Effector CD8-positive, alpha-beta T cell (primary cell): ENCODE measurements at places on chromosomes 6 and 20.
A peak's percentile ranks its signal among the peaks of the same experiment; 100 is the strongest.

- no peak for DNase-seq
These were observed 90.4 kb downstream of the RCAN2 start for GRCh38 chr6:46400898-46401297.

- no peak for DNase-seq
These were observed 13.8 kb upstream of the RNF8 start for GRCh38 chr6:37339741-37340638.

DNA sequence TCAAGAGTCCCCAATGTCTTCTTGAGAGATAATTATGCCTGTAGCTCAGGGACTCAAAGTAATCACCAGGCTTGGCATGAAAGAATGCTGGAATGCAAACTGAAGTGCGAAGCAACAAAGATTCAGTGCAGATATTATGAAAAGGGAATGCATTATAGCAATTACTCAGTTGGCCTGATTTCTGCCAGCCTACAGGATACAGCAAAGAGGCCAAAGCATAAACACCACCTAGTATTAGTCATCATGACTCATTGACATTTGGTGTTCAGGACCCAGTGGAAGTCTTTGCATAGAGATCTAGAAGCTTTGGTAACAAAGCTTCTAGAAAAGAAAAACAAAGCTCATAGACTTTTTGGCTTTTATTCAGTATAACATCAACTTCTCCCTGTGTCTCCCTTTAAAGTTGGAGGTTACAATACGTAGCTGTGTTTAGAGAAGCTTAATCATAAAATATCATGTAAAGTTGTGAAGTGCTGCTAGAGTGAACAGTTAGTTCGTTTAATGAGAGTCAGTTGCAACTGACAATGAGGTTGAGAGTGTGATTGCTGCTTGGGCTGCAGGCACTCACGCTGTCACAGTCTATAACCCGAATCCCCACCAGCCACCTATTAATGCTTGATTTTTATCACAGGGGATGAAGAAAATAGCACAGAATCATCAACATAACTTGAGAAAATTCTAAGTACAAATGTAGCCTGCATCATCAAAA is 932.7 kb downstream of the TFAP2A start:
- DNase-seq = no peak

- no peak for DNase-seq
These were observed 352.1 kb upstream of the SOX4 start for GRCh38 chr6:21241231-21242130.

DNA sequence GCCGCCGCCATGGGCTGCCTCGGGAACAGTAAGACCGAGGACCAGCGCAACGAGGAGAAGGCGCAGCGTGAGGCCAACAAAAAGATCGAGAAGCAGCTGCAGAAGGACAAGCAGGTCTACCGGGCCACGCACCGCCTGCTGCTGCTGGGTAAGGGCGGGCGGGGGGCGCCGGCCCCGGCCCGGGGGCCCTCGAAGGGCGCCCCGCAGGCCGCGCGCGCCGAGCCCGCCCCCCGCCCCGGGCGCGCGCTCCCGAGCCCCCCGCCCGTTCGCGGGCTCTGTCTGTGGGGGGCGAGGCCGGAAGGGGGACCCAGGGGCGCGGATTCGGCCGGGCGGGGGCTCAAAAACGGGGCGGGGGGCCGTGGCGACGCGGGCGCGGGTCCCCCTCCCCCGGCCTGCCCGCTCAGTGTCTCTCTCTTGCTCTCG is 39.2 kb downstream of the GNAS start:
- DNase-seq = peak; percentile 27

GRCh38 chr20:1041845-1042390 is 39.8 kb upstream of the RSPO4 start:
- no peak for DNase-seq

- no peak for DNase-seq
These were observed 211.0 kb downstream of the WDR27 start for GRCh38 chr6:169490830-169491229.

- no peak for DNase-seq
These were observed 3.9 kb downstream of the RAB22A start for GRCh38 chr20:58313396-58313795.

DNA sequence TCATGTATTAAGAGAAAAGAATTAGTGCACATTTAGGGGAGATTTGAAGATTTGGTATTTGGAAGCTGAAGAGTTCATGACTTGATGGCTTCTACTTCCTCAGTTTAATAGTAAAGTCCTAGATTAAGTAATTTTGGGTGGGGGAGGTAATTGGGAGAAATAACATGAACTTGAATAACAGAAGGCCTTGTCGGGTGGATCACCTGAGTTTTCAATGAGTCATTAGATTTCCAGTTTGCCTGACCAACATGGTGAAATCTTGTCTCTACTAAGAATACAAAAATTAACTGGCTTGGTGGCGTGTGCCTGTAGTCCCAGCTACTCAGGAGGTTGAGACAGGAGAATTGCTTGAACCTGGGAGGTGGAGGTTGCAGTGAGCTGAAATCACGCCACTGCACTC is 181.0 kb downstream of the GJA1 start:
- no peak for DNase-seq

DNA sequence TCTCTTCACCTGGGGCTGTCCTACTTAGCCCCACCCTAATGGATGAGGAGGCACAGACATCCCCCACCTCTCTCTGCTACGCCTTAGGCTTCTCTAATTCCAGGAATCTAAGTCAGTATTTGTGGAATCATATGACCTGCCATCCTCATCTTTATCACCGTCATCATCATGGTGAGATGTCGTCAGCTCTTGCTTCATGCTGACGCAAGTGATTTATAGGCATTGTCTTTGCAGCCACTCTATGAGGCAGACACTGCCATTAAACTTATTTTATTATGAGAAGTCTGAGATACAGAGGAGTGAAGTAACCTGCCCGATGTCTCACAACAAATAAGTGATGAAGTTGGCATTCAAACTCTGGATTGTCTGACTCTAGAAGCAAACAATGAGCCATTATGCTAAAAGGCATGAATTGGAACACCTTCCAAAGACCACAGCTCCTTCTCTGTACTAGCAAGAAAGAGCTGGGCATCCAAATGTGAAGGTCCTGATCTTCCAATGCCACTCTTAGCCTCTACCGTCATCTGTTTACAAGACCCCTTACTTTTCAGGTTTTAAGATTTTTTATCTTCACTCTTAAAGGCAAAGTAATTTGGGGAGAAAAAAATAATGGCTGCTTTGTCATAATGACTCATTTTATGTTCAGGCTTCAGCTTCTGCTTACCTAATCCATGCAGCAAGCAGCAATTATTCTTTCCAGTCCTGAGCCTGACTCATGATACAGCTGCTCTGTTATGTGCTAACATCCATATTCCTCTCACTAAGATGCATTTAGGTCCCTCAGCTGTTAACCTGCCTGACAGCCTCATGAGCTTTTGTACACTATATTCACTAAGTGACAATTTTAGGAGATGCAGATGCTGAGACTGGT is 113.7 kb upstream of the BCLAF1 start:
- DNase-seq = no peak

DNA sequence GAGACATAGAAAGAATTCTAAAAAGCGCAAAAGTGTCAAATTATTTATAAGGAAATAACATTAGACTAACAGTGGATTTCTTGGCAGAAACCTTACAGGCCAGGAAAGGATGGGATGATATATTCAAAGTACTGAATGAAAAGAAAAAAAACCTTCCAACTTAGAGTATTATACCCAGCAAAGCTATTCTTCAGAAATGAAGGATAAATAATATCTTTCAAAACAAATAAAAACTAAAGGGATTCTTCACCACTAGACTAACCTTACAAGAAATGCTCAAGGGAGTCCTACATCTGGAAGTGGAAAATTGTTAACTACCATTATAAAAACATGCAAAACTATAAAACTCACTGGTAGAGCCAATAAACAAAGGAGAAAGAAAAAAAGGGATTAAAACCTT is 65.8 kb downstream of the SLC22A2 start:
- DNase-seq = no peak

DNA sequence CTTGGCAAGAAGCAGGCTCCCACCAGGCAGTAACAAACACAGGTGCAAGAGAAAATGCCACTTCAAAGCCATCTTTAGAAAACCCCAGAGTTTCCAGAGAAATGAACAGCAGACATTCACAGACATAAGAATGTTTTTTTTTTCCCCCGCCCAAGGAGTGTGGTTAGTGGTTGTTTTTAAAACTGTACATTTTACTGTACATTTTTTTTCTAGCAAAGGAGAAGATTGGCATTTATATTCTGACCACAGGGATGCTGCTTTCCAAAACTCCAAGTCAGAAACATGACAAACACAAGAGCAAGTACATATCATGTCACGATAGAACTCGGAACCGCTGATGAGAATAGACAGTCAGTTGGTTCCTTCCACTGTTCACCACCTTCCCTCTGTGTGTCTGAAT is 197.9 kb downstream of the LRFN2 start:
- no peak for DNase-seq

DNA sequence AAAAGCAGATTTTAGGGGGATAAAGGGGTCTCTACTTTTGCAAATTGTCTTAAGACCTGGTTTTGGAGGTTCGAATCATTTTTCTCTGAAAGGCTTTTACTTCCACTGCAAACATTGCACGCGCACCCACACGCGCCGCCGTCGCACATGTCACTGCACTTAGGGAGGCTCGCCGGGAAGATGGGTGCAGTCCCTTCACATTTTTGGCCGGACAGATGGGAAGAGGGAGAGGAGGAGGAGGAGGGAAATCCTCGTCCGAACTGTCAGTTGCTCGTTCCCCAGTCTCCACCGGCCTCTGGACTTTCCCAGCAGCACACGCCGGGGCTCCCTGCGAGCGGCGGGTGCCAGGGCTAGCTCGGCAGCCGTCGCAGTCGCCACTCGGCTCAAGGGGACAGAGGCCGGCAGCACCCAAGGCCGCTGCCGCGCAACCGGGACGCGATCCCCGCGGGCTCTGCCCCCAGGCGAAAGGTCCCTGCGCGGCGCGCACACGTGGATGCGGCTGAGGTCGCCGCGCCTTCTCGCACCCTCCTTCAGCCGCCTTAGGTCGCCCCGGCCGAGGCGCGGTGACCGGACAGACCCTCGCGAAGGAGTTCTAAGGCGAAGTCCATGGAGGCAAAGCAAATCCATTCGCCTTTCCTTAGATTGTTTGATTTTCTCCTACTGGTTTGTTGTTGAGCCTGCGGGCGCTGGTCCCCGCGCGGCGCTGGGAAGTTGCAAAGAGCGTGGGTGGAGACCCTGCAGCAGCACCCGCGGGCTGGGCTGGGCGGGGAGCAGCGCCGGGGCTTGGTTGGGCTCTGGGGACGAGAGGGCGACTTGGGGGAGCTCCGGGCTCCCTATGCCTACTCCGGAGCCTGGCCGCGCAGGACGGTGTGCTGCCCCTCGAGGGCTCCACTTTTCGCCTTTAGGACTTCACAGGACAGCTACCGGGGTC is 1.2 kb downstream of the MYB start:
- DNase-seq = peak; percentile 38

DNA sequence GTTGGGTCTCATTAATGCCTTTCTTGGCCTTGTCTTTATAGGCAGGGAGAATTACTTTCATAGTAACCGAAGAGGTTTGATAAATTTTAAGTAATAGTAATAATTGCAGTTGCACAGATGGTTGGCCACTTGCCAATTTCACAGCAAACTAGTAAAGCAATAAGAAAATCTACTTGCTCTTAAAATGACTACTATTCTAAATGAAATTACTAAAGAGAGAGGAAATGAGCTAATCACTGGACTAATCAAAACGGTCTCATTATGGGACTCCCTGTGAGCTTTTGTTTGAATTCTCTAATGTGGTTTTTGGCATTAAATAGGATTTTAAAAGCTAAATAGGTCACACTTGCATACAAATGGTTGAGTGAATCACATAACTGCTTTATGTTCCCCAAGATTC is 227.4 kb upstream of the PLN start:
- no peak for DNase-seq

DNA sequence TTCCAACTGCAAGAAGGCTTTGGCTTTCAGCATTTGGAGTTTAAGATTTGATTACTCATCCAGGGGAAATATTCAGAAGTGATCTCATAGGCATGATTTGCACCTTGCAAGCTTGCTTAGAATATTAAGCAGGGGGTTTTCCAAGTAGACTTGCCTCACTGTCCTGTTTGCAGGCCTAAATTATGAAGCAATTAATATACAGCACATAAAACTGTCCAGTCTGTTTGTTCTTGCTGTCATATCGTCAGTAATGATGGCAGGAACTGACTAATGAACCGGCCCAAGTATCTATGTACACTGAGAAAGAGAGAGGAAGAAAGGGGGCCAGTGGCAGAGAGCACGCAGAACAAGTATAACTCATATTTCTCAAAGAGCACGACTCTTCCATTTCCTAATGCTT is 212.5 kb upstream of the SUPT3H start:
- no peak for DNase-seq

DNA sequence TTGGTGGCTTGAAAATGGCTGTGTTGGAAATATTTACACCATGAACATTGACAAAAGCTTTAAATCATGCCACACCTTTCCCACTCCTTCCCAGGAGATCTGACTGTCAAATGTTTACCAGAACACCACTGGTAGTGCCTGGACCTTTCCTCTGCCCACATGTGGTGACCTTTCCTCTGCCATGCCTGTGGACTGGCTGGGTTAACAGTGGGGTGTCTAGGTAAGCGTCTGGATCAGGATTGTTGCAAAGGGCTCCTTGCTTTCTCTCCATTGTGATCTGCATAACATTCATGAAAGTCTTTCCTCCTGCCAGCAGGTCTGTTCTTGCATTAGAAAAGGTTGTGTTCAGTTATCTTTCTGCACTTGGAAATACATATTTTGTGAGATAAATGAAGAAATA is 572.7 kb downstream of the DHX35 start:
- DNase-seq = no peak

DNA sequence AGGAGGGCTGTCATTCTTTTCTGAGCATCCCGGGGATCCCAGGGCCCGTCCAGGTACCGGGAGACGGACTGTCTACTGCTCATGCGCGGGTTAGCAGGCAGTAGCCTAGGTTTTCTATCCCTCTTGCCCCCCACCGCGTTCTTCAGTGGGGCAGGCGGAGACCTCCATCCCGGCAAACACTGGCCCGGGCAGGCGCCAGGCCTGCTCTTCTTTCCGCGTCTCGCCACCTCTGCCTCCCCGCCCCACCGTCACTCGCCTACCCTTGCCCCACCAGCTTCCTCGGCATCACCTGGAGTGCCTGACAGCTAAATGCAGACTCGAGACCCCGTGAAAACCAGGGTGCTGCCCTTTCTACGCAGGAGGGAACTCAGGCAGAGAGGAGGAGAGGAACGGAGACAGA is 1937.7 kb upstream of the DEFB115 start:
- no peak for DNase-seq
